Stimulated activated CD8-positive, alpha-beta memory T cell treated with anti-CD3 and anti-CD28 coated beads, Interleukin-15, amount 100 ng/mL, for 24 hours (primary cell): ENCODE measurements at places on chromosomes 16 and 17.

GRCh38 chr17:75133001-75133400 is 1.5 kb upstream of the NT5C start:
- no peak for DNase-seq

GRCh38 chr17:42639525-42640113 is 19.5 kb upstream of the TUBG2 start:
- no peak for DNase-seq

GRCh38 chr17:40110026-40110845 is 9.8 kb upstream of the NR1D1 start:
- DNase-seq = no peak

- DNase-seq = no peak
Measured at GRCh38 chr16:25835126-25835525, 143.4 kb downstream of the HS3ST4 start.
